Kidney epithelial cell (primary cell): ENCODE measurements at places on chromosomes 1 and 21. TPM values are rescaled to one million over a fixed set of nuclear protein-coding genes. Genes with fewer than 3 reads are reported as not detected.

Gene SPRR4
- total RNA-seq = not detected in 2 replicates

Gene DHX9
- 116 and 118 TPM in 2 replicates for total RNA-seq

Gene HSPG2
- 122 and 152 TPM in 2 replicates for total RNA-seq

Gene TENT5C
- 0.07 and 0.13 TPM in 2 replicates for total RNA-seq

Gene PROX1
- 0.88 and 0.96 TPM in 2 replicates for total RNA-seq

Gene ABCD3
- total RNA-seq = 21.4 and 25.8 TPM in 2 replicates

Gene SHISAL2A
- total RNA-seq = not detected in 2 replicates

Gene KRTAP12-2
- not detected in 2 replicates for total RNA-seq

Gene FAM3B
- 4.5 and 6.1 TPM in 2 replicates for total RNA-seq

Gene NCAM2
- total RNA-seq = under 0.01 and 1.8 TPM in 2 replicates

Gene CD101
- 0.08 and 0.75 TPM in 2 replicates for total RNA-seq

Gene CLIC4
- 224 and 227 TPM in 2 replicates for total RNA-seq

Gene OR10J1
- not detected in 2 replicates for total RNA-seq

Gene KLF17
- not detected in 2 replicates for total RNA-seq

Gene EXTL2
- total RNA-seq = 10.2 and 10.7 TPM in 2 replicates

Gene RAVER2
- total RNA-seq = 11.8 and 12.6 TPM in 2 replicates

Gene WARS2
- total RNA-seq = 16.6 and 18.7 TPM in 2 replicates

Gene NUAK2
- total RNA-seq = 139 and 140 TPM in 2 replicates

Gene STUM
- 0.04 TPM in 1 of 2 replicates, not detected in the other for total RNA-seq

Gene XCL1
- total RNA-seq = not detected in 2 replicates

Gene RSPH1
- total RNA-seq = 0.29 and 1.6 TPM in 2 replicates

Gene TMEM35B
- total RNA-seq = 36.0 and 38.1 TPM in 2 replicates

Gene NMNAT2
- 0.27 and 1.0 TPM in 2 replicates for total RNA-seq

Gene SPRR1A
- not detected in 2 replicates for total RNA-seq

Gene TRABD2B
- 0.92 and 1.2 TPM in 2 replicates for total RNA-seq

Gene DMBX1
- total RNA-seq = 0.04 TPM in 1 of 2 replicates, not detected in the other

Gene GJA9
- not detected in 2 replicates for total RNA-seq

Gene CYP4Z1
- not detected in 2 replicates for total RNA-seq

Gene TMCO4
- 11.8 and 13.0 TPM in 2 replicates for total RNA-seq

Gene HCRTR1
- not detected in 2 replicates for total RNA-seq

Gene TTLL7
- 2.4 and 4.4 TPM in 2 replicates for total RNA-seq

Gene CHD1L
- total RNA-seq = 30.6 and 35.7 TPM in 2 replicates

Gene CHAF1B
- total RNA-seq = 3.3 and 3.6 TPM in 2 replicates

Gene AVPR1B
- not detected in 2 replicates for total RNA-seq

Gene MAP1LC3C
- 0.27 TPM in 1 of 2 replicates, not detected in the other for total RNA-seq

Gene LIPI
- not detected in 2 replicates for total RNA-seq

Gene MEAF6
- 88.1 and 110 TPM in 2 replicates for total RNA-seq

Gene MANEAL
- total RNA-seq = 6.4 and 8.7 TPM in 2 replicates

Gene ILDR2
- 1.3 and 3.8 TPM in 2 replicates for total RNA-seq

Gene NCMAP
- 1.2 and 1.5 TPM in 2 replicates for total RNA-seq

Gene LCE3B
- not detected in 2 replicates for total RNA-seq

Gene ITPKB
- 11.7 and 12.4 TPM in 2 replicates for total RNA-seq

Gene MRPL24
- 42.5 and 62.2 TPM in 2 replicates for total RNA-seq

Gene OR2C3
- total RNA-seq = 0.04 and 0.07 TPM in 2 replicates

Gene LCE1C
- total RNA-seq = not detected in 2 replicates

Gene LCE2C
- total RNA-seq = not detected in 2 replicates

Gene RAB42
- 9.6 and 13.5 TPM in 2 replicates for total RNA-seq

Gene RNF19B
- total RNA-seq = 32.8 and 33.7 TPM in 2 replicates

Gene IFNGR2
- 64.1 and 66.5 TPM in 2 replicates for total RNA-seq
